ENCODE measurements at places on chromosomes 12 and 14.

DNA sequence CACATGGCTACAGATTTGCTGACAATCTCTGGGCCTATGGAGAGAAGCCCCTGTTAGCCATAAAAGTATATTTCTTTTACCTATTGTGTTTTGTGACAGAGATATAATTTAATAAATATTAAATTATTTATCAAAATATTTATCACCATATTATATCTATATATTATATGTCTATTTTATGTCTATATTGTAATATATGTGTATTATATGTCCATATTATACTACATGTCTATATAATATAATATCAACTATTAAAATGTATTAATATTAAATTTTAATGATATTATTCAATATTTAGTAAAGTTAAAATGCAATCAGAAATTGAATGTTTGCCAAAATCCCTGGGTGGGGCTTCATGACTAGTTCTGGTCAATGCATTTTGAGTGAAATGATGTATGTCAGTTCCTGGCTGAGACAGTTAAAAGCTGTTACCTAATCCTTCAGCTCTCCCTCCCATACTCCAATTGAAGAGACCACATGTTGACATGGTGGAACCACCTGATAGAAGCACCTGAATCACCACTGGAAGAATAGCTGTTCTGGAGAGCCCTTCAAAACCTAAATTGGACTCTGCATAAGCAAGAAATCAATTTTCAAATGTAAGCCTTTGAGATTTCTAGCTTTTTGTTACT lies 357.3 kb upstream of the DDHD1 start:
- DNase-seq, result no peak

DNA sequence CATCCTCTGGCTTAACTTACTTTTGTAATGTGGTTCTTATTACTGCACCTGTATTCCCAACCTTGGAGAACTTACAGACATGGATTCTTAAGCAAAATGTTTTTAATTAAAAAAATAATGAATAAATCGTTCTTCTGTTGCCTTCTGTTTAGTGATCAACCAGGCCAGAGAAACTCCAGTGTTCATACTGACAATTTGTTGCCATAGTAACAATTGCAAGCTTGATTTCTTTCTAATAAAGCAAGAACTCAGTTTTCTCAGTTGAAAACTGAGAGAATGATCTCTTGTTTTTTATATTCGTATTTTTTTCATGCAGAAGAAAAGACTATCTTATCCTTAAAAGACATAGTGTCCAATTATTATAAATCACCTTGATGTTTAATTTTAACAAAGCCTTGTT lies 106.5 kb upstream of the LMNTD1 start:
- no peak for DNase-seq

GRCh38 chr12:121530600-121531355 lies 50.0 kb downstream of the KDM2B start:
- peak; percentile 92 for DNase-seq

GRCh38 chr14:99318091-99318958 lies 46.3 kb upstream of the BCL11B start:
- DNase-seq, result no peak

DNA sequence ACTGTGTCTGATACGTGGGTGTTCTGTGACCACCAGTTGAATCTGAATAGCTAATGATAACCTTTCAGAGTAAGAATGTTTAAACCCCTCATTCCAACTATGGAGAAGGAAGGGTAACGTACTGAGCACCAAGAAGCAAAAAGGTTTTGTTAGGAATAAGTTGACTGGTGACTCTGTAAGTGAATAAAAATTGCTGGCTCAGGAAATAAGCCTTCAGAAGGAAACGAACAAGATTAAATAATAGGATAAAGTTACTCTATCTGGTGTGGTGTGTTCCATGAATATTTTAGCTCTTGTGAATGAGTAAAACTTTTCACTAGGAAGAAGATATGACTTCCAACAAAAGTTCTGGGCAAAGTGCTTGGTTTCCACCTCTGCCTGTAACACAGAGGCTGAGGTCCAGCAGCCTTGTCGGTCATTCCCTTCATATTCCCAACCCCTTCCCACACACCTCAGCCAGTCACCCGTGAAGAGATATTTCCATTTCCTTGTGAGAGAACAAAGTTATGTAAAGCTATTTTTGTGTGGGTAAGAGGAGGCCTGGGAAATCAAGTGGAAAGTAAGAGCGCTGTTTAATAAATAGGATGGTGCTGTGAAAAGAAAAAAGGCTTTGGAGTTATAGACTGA lies 47.1 kb downstream of the ARF6 start:
- DNase-seq, result no peak
